DMS79 (cell line): ENCODE measurements at places on chromosomes 4 and X.

- no peak for DNase-seq
These were observed 12.0 kb downstream of the RPS6KA6 start for GRCh38 chrX:84175958-84176357.

DNA sequence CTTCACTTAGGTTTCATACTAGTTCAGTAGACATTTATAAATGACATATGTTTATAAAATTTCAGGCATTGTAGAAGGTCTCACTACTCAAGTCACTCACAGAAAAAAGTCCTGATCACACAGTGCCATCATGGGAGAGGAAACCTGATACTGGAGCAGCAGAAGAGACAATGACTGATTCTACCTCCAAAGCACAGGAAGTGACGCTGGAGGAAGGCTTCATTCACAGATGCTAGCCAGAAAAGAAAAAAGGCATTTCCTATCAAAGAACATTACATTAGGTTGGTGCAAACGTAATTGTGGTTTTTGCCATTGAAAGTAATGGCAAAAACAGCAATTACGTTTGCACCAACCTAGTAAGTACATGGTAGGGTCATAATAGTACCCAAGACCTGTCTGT lies 79.5 kb downstream of the RASGEF1B start:
- DNase-seq = no peak

DNA sequence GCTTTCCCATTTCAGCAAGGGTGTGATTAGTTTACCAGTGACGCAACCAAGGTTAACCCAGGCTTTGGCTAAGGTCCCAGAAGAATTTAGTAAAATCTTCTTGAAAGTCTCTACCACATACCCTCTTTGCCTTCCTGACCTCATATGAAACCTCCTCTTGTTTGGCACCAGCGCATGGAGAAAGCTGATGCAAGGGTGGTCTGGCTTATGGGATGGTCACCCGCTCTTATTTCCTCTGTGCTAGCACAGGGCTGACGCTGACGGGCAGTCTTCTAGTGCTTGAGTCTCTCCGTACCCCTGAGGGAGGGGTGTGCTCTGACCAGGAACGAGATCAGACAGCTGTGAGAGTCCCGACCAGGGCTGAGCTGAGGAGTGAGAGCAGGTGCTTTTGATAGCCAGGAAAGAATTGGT lies 137.6 kb downstream of the TENM3 start:
- DNase-seq = no peak

DNA sequence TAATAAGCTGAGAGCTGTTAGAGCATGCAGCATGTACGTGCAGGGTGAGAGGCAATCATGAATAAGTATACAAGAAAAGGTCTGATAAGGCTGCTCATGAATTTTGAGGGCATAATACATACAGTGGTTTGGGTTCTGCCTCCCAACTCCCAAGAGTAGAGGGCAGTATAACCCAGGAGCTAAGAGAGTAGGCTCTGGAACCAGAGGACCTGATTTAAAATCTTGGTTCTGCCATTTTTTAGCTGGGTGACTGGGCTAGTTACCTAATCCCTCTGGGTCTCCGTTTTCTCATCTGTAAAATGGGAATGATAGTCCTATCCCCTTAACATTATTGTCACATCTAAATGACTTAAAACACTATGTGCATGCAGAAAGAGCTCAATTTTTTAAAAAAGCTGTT lies 85.3 kb downstream of the LNX1 start:
- no peak for DNase-seq

- no peak for DNase-seq
These were observed 24.5 kb upstream of the GRIA2 start for GRCh38 chr4:157196046-157196445.

- peak; percentile 60 for DNase-seq
These were observed 516 bp upstream of the COX18 start for GRCh38 chr4:73070074-73070390.

DNA sequence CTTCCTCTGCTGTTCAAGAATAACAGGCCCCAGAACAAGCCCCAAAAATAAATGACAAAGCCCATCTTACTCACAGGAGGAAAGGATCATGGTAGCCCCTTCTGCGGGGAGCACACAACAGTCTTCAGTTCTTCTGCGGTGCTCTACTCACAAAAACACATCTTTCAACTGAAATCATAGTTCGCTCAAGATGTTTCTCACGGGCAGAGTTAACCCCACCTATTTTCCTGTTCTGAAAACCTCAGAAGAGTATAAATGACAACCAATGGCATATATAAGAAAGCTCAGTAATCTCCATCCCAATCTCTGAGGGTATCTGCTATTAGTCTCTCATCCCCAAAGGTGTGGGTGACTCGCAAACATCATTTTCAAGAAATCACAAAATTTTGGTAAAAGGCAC lies at the start of gene TXK:
TSS of gene TXK (minus strand) at position 170 of the 400 bp plus-strand sequence. CDS start at position 90, 80 bp downstream.
- no peak for DNase-seq

GRCh38 chrX:46407036-46407752 lies 138.0 kb downstream of the ZNF674 start:
- DNase-seq = no peak

- DNase-seq = no peak
These were observed 723 bp downstream of the WDFY3 start for GRCh38 chr4:84965553-84966381.

GRCh38 chr4:23904639-23905071 lies 14.8 kb upstream of the PPARGC1A start:
- DNase-seq = peak; percentile 62

- no peak for DNase-seq
These were observed 24.9 kb downstream of the CD99L2 start for GRCh38 chrX:150873616-150874015.

GRCh38 chr4:111546881-111547280 lies 598.4 kb upstream of the FAM241A start:
- DNase-seq = no peak

DNA sequence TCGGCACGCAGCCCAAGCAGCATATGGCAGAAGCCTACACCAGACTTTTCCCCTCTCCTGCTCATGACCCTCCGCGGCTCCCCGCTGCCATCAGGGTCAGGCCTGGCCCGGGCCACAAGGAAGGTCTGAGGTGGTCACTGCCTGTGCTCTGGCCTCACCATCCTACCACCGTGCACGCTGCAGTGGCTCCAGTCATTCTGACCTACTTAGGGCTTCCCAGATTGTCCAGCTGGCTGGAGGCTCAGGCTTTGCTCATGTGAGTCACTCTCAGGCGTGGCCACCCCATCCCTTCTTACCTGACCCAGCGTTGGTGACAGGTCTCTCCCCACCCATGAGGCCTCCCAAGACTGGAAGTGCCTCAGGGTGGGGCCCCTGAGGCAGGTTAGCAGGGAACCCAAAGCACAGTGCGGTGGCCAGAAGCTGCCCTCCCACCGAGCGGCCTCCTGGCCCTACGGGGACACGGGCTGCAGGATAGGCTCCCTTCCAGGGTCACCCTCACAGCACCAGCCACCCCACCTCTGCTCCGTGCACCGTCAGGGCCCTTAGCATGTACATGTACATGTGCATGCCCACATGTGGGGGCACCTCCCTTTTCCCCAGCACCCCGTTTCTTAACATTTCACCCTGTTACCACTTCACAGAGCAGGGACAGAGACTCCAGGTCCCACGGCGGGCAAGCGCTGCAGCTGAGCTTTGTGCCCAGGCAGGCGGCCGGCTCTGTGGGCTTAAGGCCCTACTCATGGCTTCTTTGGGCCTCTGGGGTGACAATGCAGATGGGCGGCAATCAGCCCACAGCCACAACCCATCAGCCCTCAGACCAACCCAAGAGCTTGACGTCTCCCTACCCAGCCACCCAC lies 2.2 kb downstream of the TREX2 start:
- DNase-seq = no peak

GRCh38 chr4:150569384-150569987 lies 12.5 kb upstream of the MAB21L2 start:
- no peak for DNase-seq

- no peak for DNase-seq
These were observed 293.4 kb upstream of the IGFBP7 start for GRCh38 chr4:57403591-57403990.

DNA sequence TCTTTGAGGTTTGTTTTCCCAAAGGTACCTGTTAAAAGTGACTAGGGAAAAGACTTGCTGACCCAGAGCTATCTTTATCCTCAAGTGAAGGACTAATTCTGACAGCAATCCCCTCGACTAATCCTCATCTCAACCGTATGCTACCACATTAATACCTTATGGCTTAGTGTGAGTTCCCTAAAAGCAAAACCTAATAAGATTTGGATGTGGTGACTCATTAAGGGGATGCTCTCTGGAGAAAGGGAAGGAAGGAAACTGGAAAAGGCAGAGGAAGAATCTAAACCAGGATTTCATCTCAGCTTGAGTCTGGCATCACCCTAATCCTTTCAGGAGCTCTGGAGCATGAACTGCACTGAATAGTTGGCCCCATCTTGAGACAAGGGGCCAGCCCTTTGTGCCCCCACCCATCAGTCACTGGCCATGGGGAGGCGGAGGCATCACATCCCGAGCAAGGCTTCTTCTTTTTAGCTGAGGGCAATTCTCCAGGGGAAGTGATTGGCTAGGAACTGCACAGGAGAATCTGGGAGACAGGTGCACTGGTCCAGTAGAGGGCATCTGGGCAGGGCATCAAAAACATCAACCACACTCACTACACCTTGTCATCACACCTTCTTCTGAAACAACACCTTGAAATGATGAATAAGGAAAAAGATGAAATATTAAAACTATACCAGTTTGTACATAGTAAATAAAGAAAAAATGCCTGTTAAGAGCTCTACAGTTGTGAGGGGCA lies 6.9 kb upstream of the BBS7 start:
- no peak for DNase-seq

GRCh38 chrX:73455171-73455570 lies 8.3 kb downstream of the CDX4 start:
- no peak for DNase-seq

- no peak for DNase-seq
These were observed 178.0 kb downstream of the DCLK2 start for GRCh38 chr4:150256225-150256620.
